ENCODE measurements at places on chromosomes 1 and 21.

DNA sequence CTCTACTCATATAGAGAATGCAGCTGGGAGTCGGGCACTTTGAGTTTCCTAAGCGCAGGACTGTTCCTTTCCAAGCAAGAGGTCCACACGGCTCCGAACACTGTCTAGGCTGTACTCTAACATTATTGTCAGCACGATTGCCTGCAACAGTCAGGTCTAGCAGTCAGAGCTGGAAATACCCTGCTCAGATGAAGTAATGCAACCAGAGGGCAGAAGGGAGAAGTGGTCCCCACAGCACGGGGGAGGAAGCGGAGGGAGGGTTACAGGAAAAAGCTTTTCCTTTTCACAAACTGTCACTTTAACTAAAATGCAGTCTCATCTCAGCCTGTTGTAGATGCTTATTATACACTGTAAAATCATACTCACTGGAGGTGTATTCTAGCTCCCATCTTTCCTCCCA lies 98.9 kb upstream of the SLC44A3 start:
- DNase-seq, result peak; percentile 93

DNA sequence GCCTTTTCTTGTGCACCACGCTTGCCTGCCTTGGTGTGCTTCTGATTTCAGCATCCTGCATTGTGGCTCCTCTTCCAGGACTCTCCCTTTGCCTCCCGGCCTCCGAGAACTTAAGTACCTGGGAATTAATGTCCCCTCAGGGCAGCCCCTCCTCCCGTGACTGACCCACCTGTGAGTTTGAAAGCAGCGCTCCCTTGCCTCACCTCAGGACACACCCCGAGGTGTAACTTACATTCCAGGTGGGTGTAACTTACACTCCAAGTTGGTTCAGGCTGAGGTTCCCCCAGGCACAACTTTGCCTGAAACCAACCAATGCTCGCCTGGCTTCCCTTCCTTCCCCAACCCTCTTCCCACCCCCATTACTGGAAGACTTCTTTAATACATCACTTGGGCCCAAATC lies 161.4 kb downstream of the KAZN start:
- no peak for DNase-seq

DNA sequence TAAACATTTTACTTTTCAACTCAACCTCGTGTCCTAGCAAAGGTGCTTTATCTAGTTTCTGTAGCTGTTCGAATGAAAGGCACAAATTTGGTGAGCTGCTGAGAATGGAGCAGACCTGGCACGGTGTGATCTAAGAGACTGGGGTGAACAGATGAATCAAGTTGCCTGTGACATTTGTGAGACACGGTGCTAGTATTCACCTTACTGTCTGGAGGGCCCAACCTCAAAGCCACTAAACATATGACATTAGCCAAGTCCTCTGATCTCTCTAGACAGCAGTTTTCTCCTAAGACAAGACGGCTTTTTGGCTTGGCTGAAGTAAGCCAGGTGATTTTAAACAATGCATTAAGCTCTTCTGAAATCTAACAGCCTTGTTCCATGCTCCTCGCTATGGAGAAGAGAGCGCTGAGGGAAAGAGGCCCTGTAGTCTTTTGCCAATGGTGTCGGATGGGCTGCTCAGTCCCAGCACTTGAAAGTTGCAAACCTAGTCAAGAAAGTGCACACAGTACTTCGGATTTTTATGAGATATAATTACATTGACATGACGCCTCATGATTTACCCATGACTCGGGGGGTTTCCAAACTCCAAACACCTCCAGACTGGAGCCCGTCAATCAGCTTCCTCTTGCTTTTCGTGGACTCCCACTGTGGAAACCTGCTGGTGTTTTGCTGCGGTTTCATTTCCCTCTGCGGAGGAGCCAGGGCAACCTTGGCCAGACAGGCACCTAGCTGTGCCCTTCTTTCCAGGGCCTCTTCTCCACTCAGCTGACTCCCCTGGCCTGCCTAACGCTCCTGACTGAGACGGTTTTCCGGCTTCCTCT lies 794 bp upstream of the TOR3A start:
- peak; percentile 78 for DNase-seq

DNA sequence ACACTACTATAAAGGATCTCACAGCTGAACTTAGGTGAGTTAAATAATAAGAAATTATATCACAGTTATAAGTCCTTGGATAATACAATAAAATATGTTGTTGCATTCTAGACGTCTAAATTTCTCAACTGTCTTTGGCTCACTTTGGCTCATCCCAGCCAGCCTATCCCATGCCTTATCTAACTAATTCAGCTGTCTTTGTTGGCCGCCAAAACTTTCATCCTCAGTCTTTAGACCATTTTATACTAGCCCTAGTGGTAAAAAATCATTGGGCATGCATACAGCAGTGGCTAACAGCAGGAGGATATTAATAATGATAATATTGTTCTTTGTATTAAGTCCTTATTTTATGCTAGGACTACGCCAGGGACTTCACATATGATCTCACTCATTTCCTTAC lies 59.3 kb downstream of the CCDC18 start:
- DNase-seq, result no peak

GRCh38 chr1:78132174-78132947 lies 86.6 kb downstream of the GIPC2 start:
- no peak for DNase-seq

- no peak for DNase-seq
These were observed 116.8 kb downstream of the ATP6V1G3 start for GRCh38 chr1:198423673-198424072.

DNA sequence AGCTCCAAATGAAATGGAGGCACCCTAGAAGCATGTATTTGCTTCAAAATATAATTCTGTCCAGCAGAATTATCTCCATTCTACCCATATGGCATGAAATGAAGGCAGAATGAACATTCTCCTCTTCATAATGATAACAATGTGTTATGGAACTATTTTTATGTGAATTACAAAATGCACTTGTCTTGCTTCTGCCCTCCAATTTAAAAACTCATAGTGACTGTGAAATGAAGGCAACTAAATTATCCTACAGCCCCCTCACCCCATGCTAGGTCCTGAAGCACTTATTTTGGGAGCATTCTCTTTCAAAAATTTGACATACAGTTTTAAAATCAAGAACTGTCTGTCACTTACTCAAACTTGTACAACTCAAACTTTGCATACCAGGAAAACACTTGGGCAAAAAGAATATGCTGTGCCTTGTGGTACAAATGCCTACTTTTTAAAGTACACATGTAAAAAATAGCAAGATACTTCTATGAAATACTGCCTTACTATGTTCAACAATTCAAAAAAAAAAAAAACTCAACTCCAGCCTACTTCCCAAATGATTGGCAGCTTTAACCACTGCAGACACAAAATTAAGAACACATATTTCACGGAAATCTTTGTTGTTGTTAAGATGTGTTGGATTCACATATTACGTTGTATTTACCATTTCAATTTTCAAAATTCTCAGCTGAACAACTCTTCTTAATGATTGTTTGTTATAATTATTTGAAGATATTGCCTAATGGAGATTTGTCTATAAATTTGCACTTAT lies 213.3 kb upstream of the NFIA start:
- no peak for DNase-seq

DNA sequence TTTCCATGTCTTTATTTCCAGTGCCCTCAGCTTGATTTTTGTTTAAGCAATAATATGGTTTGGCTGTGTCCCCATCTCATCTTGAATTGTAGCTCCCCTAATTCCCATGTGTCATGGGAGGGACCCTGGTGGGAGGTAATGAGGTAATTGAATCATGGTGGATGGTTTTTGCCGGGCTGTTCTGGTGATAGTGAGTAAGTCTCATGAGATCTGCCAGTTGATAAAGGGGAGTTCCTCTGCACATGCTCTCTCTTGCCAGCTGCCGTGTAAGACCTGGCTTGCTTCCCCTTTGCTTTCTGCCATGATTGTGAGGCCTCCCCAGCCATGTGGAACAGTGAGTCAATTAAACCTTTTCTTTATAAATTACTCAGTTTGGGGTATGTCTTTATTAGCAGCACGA lies 559.6 kb upstream of the ADAMTS5 start:
- no peak for DNase-seq

Data from suppressor macrophage treated with lipopolysaccharide for 4 hours (primary cell).